SW480 (cell line): ENCODE measurements at places on chromosomes 3 and 15.

GRCh38 chr15:63372018-63372705 lies 9.5 kb downstream of the CA12 start:
- DNase-seq: peak; percentile 14

GRCh38 chr15:48695088-48695826 lies 49.7 kb upstream of the FBN1 start:
- no peak for DNase-seq

DNA sequence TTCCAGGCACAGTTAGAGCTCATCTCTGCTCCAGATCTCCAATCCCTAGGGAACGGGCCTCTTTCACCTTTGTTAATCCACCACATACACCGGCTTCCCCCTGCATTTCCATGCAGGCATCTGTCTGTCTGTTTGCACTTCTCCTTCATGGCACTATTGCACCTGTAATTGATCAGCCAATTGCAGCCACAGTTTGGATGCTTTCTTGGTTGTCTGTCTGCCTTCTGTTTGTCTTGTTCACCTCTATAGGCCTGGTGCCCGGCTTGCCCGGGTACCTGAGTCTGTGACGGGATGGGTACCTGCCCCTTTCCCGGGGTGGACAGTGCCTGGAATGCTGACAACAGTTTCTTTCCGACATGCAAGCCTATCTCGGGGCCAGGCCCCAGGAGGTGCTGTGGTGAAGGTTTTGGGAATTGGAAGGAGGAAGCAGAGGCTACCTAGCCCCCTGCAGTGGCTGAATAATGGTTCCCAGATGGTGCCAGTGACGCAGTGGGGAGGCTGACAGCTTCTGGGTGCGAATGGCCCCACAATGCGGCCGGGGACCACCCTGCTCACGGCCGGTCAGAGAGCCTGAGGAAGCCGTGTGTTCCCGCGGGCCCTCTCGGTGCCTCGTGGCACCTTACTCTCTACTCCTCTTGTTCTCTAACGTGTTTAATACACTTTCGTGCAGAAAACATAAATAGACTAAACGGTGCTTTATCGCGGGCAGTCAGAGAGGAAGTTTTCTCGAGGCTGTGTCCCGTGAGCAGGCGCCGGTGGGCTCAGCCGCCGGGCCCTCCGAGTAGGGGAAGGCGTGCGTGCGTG lies 31.3 kb upstream of the RAB6B start:
- no peak for DNase-seq

DNA sequence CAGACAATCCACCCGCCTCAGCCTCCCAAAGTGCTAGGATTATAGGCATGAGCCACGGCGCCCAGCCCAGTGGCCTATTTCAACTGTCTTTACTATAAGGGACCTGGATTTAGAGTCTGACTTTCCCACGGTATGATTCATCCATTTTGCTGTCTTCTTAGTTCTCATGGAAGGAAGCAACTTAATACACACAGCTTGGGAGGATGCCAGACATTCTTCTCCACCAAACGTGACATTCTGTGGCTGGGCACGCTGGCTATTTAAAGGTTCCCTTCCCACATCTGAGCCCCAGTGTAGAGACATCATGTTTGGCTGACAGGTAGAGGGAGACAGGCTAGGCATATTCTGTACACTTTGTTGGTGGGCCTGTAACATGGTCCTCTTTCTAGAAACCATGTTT lies 26.2 kb downstream of the FAM43A start:
- DNase-seq: peak; percentile 99

GRCh38 chr3:167125612-167126407 lies 254.3 kb downstream of the ZBBX start:
- DNase-seq: no peak

- no peak for DNase-seq
These were observed 323.5 kb downstream of the ERC2 start for GRCh38 chr3:56144805-56145204.

DNA sequence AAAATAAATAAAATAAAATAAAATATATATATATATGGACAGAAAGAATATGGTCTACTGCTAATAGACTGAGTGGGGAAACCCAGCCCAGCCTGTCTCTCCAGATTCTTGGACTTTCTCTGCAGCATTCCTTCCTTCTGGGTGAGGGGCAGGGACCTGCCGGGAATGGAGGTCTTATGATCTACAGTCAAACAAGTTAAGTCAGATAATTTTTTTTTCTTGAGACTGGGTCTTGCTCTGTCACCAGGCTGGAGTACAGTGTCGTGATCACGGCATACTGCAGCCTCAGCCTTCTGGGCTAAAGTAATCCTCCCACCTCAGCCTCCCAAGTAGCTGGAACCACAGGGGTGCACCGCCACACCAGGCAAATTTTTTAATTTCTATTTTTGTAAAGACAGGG lies 33.5 kb upstream of the ZNF774 start:
- DNase-seq: no peak

GRCh38 chr3:172201136-172201869 lies 161.9 kb downstream of the FNDC3B start:
- DNase-seq: no peak

DNA sequence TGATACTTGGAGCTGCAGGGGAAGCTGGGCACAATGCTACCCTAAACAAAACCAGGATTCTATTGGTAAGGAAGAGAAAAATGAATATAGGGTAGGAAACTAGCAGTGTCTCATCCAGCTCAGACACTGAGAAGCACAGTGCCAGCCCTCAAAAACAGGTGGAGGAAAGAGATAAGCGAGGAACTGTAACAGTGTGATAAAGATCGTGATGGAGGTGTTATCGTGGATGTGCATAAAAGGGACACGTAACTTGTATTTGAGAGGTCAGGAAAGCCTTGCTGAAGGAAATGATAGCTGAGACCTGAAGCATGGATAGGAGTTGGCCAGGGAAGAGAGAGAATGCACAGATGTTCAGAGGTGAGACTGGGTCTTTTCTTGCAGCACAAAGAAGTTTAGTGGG lies 27.4 kb downstream of the MIX23 start:
- DNase-seq: no peak

GRCh38 chr15:86526938-86527690 lies 447.4 kb downstream of the AGBL1 start:
- no peak for DNase-seq

GRCh38 chr3:157961665-157962064 lies 144.6 kb downstream of the SHOX2 start:
- DNase-seq: peak; percentile 64

- DNase-seq: no peak
These were observed 309.2 kb downstream of the MAGI1 start for GRCh38 chr3:65729555-65729954.

- peak; percentile 17 for DNase-seq
These were observed 483.7 kb upstream of the FRG2C start for GRCh38 chr3:75180235-75180944.

- DNase-seq: no peak
These were observed 105.1 kb downstream of the MEX3B start for GRCh38 chr15:81940467-81941451.

DNA sequence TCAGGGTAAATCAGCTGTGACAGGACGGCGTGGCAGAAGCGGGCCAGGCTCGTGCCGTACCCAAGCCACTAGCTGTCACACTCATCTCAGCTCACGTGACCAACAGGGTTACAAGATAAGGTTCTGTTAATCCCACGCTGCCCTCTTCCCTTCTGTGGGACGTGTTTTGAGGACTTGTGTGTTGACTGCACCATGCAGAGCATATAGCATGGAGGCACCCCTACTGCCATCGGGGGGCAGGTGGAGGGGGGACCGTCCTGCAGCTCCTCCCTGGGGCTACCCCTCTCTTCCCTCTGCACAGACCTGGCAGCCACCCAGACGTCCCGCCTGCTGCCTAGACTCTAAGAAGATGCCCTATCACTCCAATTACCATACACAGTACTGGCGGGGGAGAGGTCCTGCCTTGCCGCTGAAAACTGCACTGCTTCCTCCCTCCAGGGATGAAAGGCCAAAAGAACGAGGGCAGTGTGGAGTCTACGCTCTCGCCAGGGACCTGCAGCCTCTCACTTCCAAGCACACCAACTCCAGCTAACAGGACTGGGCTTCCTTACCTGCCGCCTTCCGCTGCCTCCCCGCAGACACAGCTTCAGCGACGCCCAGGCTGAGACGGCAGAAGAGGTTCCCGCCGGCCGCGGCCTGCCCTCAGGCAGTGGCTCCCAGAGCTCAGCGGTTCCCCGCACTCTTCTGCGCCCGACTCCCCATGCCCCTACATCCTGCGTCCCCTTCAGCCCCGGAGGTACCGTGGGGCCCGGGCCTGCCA lies at the start of gene TNK2:
TNK2 (minus strand) TSS at position 618 of the 760 bp plus-strand sequence. CDS start 19,963 bp downstream, outside the sequence.
- DNase-seq: peak; percentile 78

DNA sequence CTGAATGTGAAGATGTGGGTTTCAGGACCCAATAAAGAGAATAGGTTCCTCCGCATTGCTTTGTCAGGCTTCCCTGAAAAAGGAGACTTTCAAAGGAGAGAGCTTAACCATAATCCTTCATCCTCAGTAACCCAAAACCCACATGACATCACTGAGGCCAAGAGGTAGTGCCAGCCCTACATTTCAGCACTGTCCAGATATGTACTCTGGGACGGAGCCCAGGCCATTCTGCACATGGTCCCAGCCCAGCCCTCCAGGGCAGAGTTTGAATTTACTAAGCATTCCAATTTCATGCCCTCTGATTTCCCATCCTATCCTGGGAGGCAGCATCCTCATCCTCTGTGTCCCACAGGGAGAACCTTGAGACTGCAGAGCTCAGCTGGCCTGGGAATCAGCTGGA lies 210.5 kb downstream of the GABRB3 start:
- DNase-seq: no peak

DNA sequence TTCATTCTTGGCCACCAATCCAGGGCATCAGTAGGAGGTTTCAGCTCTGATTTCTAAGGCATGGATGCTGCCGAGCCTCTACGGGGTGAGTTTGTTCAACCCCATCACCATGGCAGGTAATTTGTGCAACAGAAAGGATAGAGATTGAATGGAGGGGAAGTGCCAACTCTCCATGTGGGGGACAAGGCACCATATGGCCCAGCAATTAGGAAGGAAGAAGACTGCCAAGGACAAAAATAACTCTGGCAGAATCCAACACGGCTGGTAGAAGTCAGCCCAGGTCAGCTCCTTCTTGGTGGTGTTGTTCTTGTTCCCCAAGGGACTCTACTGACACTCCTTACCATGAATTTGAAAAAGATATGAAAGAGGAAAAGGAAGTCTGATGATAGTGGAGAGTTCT lies 503.9 kb downstream of the MAGI1 start:
- DNase-seq: no peak

DNA sequence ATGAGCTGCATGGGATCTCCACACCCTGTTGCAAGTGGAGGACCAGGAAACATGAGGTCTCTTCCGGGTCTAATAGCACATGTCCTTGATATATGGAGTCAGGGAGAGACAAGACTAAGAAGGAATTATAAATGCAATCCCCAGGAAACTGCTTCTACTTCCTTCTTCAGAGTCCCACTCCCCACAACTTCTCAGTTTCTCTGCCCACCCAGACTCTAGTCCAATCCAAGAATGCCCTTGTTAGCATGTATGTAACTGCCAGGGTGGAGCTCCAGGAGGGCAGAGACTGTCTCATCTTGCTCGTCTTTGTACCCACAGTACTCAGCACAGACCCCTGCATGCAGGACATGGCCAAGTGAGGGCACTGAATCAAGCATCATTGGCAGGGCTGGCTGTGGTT lies 8.3 kb downstream of the DAPK2 start:
- no peak for DNase-seq

DNA sequence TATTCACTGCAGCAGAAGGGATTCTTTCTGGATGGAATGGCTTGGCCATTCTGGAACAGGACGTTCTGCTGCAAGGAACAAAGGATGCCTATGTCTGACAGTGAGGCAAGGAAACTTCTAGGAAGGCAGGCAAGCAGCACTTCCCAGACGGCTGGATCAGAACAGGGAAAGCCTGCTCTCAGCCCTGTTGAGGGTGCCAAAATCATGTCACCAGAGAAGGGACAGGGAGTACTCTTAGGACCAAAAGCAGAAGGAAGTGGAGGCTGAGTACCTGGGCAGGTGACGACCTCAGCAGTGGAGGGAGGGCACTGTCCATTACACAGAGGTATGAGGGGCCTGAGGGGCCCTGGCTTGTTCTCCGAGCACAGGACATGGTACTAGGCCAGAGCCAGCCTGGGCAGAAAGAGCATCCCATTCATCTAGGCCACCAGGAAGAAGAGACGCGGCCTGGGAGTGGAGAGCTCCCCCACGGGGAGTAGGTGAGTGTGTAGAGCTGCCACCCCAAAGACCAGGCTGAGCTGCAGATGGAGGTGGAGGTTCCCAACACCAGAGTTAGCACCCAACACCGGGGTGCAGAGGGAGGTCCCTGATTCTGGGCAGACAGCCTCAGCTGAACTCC lies 9.6 kb downstream of the KLF15 start:
- no peak for DNase-seq

- peak; percentile 39 for DNase-seq
These were observed 17.6 kb upstream of the CYP11A1 start for GRCh38 chr15:74384881-74385643.

DNA sequence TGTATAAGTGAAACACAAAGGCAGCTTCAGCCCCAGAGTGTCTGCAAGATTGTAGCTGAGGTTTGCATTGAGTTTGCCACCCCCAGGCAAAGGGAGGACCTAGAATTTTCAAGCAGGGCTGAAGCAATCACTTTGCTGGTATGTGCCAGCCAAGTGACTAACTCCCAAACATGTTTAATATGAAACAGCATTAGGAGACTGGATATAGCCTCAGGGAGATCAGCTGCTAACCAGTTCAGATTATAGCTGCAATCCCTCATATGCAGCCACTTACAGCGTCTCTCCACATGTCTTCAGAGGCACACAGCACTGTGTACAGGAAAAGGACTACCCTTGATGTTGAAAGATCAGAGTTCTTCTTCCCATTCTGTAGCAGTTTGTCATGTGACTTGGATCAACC lies 38.4 kb upstream of the PPP2R3A start:
- no peak for DNase-seq

- no peak for DNase-seq
These were observed 19.9 kb downstream of the SQOR start for GRCh38 chr15:45654749-45655148.

GRCh38 chr15:82805994-82806406 lies at the start of gene FSD2:
Gene FSD2, minus strand, starts transcription at chr15:82806069. Its CDS starts 18,679 bp downstream, at chr15:82787390.
- DNase-seq: no peak

DNA sequence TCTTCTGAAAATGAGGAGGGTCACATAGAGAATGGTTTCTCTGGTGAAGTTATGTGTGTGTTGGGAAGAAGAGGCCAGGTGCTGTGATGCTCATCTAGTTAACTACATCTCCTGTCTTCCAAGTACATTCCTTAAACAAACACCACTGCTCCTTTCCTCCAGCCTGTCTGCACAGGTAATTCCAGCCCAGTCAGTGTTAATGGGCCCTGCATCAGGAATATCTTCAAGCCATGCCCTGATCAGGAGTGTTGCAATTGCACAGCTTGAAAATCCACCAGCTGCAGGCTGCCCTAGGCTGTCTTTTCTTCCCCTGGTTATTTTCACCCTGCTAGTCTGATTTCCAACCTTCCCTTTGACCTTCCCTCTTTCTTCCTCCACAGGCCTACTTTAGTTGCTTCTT lies 41.9 kb upstream of the LMOD3 start:
- no peak for DNase-seq

DNA sequence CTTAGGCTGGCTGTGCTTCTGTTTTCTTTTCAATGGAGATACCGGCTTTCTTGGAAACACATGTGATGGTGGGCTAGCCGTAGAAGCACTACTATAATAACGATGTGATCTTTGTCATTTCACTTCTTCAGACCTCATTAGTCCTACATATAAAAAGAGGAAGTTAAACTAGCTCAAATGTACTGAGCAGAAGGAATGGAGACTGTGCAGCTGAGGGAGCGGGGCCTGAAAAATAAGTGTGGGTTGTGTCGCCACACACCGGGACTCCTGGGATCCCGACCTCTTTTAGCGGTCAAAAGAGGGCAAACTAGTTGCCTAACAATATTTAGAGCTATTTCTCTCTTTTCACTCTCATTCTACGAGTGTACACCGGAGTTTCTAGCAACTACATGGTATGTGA lies 1.0 kb upstream of the RNF7 start:
- no peak for DNase-seq

GRCh38 chr15:64478863-64479262 lies 18.5 kb downstream of the ZNF609 start:
- no peak for DNase-seq
